ENCODE measurements at places on chromosomes 16 and 17.

- DNase-seq = no peak
Observed at GRCh38 chr17:71111460-71111859, 942.1 kb downstream of the KCNJ2 start.

GRCh38 chr16:28191364-28191960 is 20.3 kb downstream of the XPO6 start:
- DNase-seq = no peak

GRCh38 chr16:81549547-81550431 is 105.2 kb downstream of the CMIP start:
- DNase-seq = no peak

DNA sequence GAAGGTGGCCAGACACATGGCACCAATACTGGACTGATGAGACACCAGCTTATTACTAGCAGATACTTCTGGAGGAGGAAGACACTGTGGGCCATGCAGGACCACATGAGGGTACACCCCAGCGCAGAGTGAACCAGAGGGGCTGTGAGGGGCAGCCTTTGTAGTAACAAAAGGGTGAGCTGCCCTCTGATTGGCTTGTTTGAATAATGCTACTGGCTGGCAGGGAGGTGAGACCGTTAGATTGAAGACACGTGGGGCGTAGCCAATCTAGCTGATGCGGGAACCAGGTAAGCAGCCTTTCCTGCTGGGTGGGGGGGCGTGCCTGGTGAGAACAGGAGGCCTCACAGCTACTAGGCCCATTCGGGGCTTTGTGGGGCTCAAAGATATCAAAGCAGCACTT is 102.8 kb upstream of the SEC14L1 start:
- DNase-seq = no peak

DNA sequence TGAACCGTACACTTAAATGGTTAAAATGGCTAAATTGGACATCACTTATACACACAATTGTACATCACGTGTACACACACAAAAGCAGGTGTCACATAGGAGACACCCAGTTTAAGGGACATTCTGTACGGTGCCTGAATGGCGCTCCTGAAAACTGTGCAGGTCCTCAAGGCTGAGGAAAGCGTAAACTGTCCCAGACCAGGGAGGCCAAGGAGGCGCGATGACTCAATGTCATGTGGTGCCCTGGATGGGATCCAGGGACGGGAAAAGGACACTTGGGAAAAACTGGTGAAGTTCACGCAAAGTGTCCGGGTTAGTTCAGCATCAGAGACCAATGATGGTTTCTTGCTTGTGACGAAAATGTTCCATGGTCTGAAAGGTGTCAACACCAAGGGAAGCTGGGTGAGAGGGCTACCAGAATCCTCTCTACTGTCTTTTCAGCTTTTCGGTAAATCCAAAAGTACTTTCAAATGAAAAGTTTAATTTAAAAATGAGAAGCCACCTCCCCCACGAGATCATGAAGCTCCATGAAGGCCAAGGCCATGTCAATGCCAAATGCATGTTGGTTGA is 112.2 kb downstream of the CMIP start:
- no peak for DNase-seq

GRCh38 chr16:12057266-12057665 is 80.7 kb downstream of the SNX29 start:
- no peak for DNase-seq

GRCh38 chr17:49634485-49634860 is 43.4 kb downstream of the SPOP start:
- DNase-seq = no peak

DNA sequence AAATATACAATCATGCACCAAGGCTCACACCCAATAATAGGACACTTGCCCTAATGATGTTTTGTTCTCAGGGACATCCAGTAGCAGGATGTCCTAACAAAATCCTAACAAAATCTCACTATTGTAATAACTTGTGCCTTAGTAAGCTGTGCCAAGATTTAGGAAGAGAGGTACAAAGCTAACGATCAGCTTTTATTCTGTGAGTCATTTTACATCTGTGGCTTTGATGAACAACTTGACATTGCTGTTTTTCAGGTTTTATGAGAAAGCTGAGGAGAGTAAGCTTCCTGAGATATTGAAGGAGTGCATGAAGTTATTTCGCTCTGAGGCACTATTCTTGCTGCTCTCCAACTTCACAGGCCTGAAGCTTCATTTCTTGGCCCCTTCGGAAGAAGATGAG is 18.9 kb downstream of the OGFOD1 start:
- DNase-seq = no peak

- DNase-seq = no peak
Observed at GRCh38 chr17:63120406-63120805, 154.4 kb downstream of the TANC2 start.

GRCh38 chr16:3059723-3060242 is 5.7 kb upstream of the IL32 start:
- no peak for DNase-seq

- DNase-seq = no peak
Observed at GRCh38 chr16:86856946-86857586, 278.7 kb downstream of the FOXL1 start.

DNA sequence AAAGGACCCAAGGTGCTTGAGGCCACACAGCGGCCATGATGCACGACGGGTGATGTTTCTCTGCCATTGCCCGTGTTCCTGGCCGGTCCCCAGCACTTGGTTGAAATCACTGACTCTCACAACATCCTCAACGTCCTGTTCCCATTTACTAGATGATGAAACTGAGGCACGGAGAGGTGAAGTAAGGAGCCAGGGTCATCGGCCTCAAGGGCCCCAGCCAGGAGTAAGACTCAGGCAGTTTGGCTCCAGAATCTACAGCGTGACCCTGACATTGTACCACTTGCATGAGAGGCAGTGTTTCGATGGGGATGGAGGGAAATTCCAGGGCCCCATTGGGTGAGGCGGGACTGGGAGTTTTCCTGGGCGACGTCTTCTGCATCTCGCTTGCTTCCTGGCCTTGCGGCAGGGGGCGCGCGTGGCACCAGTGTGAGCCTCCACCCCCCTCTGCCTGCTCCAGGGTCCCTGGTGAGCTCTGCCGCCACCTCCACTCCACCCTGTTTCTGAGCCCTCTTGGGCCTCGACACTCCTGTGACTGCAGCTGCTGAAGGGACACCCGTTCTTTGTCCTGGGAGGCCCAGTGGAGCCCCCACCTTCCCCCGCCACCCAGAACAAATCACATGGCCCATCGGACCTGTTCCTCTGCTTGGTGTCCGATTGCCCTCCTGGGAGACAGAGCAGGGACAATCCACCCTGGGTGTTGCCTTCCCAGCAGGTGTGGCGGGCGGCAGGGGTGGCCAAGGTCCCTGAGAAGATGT is 133.0 kb upstream of the GSE1 start:
- no peak for DNase-seq

GRCh38 chr16:6019490-6019991 is 921.9 kb upstream of the EEF2KMT start:
- no peak for DNase-seq

DNA sequence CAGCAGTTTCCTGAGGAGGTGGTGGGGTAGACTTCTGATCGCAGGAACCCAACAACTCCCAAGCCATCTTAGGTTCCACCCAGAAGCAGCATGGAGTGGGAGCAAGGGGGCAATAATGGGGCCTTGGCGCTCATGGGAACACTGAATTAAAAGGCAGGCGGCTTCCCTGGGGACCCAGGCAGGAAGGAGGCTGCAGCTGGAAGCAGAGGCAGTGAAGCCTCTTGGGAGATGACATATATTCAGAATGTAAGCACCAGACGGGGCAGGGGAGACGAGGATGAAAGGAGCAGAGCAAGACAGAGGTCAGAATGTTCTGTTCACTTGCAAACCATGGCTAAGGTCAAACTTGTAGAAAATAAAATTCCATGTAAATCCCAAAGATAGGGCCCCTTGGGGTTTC is 2.9 kb downstream of the HIGD1B start:
- DNase-seq = no peak

DNA sequence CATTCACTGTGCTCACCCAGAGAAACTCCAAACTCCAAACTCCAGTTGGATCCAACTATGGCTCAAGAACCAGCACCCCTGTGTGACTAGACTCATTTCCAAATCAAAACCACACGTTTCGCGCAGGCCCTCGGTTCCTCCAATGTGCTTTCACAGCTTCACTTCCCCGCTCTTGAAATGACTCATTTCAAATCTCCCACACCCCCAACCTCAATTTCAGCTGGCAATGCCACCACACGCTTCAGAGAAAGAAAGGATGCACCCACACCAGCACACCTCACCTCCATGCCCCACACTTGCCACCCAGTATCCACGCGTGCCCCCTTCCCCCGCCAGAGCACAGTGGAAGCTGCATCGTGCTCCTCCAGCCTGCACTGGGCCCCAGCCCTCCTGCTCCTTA is 9.0 kb downstream of the TMEM92 start:
- peak; percentile 71 for DNase-seq

DNA sequence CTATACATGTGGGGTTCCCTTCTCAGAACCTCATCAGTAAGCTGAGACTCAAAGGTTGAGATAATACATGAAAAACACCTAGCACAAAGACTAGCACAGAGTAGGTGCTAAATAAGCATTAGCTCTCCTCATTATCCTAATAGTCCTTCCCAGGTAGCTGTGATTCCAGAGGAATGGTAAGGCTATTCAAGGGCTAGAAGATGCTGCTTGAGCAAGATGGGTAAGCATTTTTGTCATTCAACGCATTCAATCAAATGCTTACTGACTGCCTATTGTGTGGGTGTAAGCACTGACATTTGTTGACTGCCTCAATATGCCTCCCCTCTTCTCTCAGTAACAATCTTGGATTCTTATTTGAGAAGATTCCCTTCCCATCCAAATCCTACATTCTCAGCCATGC is 4.0 kb downstream of the SUPT4H1 start:
- no peak for DNase-seq

- DNase-seq = no peak
Observed at GRCh38 chr16:10971560-10971961, 27.2 kb downstream of the CLEC16A start.

GRCh38 chr16:19559242-19559910 is 3.9 kb downstream of the VPS35L start:
- no peak for DNase-seq

- no peak for DNase-seq
Observed at GRCh38 chr17:35265071-35265470, 22.2 kb downstream of the SLFN5 start.

GRCh38 chr16:62067182-62067581 is 30.9 kb upstream of the CDH8 start:
- no peak for DNase-seq

DNA sequence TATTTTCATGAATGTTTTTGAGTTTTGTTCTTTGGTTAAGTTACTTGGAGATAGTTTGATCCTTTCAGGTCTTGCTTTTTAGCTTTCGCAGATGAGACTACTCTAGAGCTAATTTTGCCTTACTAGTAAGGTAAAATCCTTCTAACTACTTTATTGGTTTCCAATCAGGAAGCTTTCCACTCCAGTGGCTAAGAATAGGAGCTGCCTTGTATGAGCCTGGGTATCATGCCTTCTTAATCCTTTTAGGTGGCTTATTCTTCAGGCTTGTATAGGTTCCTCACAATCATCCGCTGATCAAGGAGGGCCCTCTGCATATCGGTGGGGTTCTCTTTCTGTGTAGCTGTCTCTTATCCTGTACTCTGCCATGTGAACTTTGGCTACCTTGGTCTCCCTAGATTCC is 53.7 kb downstream of the MAP2K4 start:
- no peak for DNase-seq

- peak; percentile 80 for DNase-seq
Observed at GRCh38 chr17:29138184-29138955, 41.8 kb downstream of the MYO18A start.

- no peak for DNase-seq
Observed at GRCh38 chr16:59707436-59708226, 973.5 kb upstream of the GOT2 start.

DNA sequence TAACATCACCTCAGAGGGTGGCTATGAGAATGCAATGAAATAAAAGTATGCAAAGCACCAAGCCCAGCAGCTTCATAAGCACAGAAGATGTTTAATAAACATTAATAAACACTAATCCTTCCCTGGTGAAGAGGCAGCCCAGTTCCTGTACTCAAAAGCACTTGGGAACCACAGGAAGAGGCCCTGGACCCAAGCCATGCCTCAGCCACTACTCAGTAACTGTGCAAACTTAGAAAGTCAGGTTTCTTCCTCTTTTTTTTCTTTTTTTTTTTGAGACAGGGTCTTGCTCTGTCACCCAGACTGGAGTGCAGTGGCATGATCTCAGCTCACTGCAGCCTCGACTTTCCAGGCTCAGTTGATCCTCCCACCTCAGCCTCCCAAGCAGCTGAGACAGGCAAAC is 5.3 kb downstream of the ARHGAP17 start:
- no peak for DNase-seq

DNA sequence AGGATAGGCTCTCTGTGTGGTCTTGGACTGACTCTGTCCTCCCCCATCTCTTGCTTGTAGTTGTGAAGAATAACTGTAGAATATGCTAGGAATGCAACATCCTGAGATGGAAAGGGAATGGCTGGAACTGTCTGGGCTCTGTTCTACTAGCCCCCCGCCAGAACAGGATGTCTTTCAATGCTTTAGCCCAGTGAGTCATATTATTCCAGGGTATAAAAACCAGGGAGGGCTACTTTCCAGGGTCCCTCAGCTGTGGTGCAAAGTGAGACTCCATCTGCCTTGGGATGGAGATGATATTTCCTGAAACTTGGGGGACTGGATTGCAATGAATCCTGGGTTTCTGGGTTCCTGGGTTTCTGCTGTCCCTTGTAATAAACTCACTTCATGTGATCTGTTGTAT is 32.1 kb downstream of the HYDIN start:
- DNase-seq = no peak

DNA sequence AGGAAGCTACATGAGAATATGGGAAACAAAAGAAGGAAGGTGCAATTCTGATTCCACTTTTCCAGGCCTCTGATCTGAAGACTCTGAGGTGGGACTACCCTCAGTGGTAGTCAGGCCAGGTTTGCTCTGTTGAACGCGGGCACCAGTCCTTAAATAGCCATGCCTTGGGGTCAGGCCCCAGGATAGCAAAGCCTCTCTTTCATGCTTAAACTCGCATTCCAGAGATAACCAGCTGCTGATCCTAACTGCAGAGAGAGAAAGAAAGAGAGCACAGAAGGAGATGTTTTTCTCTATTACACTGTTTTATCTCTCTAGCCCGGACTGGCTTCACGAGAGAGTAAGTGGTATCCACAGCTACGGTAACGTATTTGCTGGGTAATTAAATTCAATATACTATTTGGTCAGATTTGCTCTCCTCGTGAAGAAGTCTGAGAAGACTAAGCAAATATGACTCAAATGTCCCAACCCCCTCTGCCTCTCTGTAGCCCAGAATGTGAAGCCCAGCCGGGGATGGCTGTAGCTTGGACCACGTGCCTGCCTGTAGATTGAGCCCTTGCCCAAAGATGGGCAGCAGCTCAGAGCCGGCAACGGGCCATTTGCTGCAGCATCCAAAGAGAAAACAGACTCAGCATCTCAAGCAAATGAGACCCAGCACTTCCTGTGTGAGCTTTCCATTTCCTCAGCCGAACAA is 122.2 kb downstream of the SMG6 start:
- no peak for DNase-seq

GRCh38 chr16:305916-306626 is 23.1 kb downstream of the PDIA2 start:
- DNase-seq = no peak

DNA sequence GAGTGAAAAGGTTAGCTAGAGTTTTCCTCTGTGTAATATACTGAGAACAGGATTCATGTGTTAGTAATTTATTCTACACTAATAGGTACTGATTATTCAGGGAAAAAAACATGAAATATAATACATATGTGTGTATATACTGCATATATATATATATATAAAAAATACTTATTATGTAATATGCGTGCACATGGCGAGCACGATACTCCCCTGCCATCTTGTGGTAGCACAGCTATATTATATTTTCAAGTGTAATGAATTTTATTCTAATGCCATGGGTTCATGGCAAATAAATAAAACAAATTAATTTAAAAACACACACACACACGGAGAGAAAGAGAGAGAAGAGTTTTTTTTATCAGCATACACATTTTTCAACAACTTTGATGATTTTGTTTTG is 460.6 kb downstream of the KCNJ2 start:
- no peak for DNase-seq

Data from activated CD4-positive, alpha-beta T cell treated with anti-CD3 and anti-CD28 coated beads, Interleukin-2, amount 50 U/mL, for 48 hours (primary cell).